Stomach (tissue), 19 donors: ENCODE measurements at places on chromosomes 6 and 20. TPM values are rescaled to one million over a fixed set of nuclear protein-coding genes. Genes with fewer than 3 reads are reported as not detected.

The SCUBE3 gene
- not detected for total RNA-seq

DNA sequence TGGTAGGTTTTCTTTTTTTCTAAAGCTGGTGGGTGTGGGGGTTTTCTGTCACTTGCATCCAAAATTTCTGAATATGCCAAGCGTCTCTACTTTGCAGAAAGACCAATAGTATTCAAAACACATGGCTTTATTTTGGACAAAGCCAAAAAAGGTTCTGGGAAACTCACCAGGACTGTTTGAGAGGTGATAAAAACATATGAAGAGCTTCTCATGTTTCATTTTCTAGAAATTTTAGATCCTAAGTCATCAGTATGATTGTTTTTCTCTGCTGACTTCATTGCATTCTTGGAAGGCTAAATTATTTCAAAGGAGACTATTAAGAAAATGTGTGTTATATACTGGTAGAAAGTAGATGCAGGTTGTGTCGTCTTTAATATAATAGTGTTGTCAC lies 51.3 kb downstream of the GCLC start:
- no peak for DNase-seq

The SLC2A10 gene
- 29.0 TPM for total RNA-seq

GRCh38 chr6:3426091-3426926 lies 30.5 kb downstream of the SLC22A23 start:
- DNase-seq: no peak

DNA sequence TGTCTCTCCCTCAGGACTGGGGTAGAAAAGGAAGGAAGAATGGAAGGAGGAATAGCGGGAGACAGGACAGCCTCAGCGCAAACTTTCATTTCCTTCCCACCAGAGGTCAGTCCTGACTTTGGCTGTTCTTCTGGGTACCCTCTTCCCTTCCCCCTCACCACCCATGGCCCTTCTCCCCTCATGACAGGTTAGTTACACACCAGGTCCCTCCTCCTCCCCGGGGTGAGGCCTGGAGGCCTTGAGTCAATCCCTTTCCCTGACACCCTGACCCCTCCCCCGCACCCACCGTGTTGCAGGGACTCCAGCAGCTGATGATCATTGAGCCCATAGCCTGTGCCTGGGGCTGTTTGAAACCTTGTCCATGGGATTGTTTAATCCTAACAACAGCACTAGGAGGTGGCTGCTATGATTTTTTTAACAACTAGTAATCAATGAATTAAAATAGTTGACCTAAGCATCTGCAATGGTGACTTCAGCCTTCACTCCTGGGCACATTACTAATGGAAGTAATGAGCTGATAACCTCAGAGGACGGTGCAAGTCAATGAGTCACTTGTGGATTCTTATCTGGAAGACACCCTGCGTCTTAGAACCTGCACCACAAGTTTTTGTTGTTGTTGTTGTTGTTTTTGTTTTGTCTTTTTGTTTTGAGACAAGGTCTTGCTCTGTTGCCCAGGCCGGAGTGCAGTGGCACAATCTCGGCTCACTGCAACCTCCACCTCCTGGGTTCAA lies 46.6 kb upstream of the CCDC167 start:
- DNase-seq: no peak

- no peak for DNase-seq
These were observed 780 bp downstream of the TFAP2A start for GRCh38 chr6:10413850-10414738.
